Fibroblast of lung (primary cell): ENCODE measurements at places on chromosomes 7 and 10. TPM values are rescaled to one million over a fixed set of nuclear protein-coding genes. Genes with fewer than 3 reads are reported as not detected.

MYL10 gene
- total RNA-seq: not detected in 2 replicates

DNA sequence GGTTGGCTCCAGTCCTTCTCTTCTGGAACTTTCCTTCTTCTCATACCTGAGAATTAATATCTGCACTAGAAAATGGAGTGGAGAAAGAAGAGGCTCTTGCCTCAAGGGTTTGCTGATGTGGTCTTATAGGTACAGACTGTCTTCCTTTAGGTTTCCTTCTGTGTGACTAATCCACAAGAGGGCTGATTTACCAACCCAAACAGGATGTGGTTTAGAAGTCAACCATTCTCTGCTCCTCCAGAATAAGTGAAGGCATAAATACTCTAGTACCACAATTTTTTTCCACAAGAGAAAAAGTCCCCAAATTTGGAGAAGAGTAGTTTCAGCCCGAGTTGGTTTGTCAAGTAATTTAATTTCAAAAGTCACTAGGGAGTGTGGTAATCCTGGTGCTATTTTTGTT is 85.8 kb downstream of the NRP1 start:
- H3K4me3 ChIP-seq: no peak overlapping the region
- H3K36me3 ChIP-seq: peaks cover 26% of the 10 kb centered on the region
- H3K27me3 ChIP-seq: no peaks in the 10 kb centered on the region
- peaks cover 25% of the 10 kb centered on the region for H3K4me1 ChIP-seq

IDE gene
- total RNA-seq: 19.3 and 21.3 TPM in 2 replicates

PLCE1 gene
- 0.33 and 1.0 TPM in 2 replicates for total RNA-seq

PRLHR gene
- not detected in 2 replicates for total RNA-seq

FRMD4A gene
- 22.9 and 26.9 TPM in 2 replicates for total RNA-seq

SYT15 gene
- total RNA-seq: under 0.01 TPM in 2 replicates

DRGX gene
- total RNA-seq: not detected in 2 replicates

GRCh38 chr7:152641384-152641783 is 34.6 kb downstream of the XRCC2 start:
- no peaks in the 10 kb centered on the region for H3K4me1 ChIP-seq
- DNase-seq: no peak
- no peaks in the 10 kb centered on the region for H3K36me3 ChIP-seq

BAG3 gene
- total RNA-seq: 5.1 and 8.4 TPM in 2 replicates

GRCh38 chr10:70549962-70550458 is 52.5 kb downstream of the PRF1 start:
- no peak overlapping the region for H3K27ac ChIP-seq
- peak; percentile 69 for DNase-seq
- H3K36me3 ChIP-seq: no peaks in the 10 kb centered on the region
- peaks cover 11% of the 10 kb centered on the region for H3K4me1 ChIP-seq
- H3K27me3 ChIP-seq: no peaks in the 10 kb centered on the region
- H3K4me3 ChIP-seq: no peak overlapping the region
